ENCODE measurements at places on chromosomes 6 and 20. TPM values are rescaled to one million over a fixed set of nuclear protein-coding genes. Genes with fewer than 3 reads are reported as not detected.

BPIFB4 gene
- 0.62 TPM for total RNA-seq

CFB gene
- total RNA-seq: 7.1 TPM

CDSN gene
- total RNA-seq: not detected

DNAH8 gene
- 3.0 TPM for total RNA-seq

RBM24 gene
- total RNA-seq: 201 TPM

HLA-DQA2 gene
- 0.31 TPM for total RNA-seq

HTR1B gene
- total RNA-seq: not detected

SYTL3 gene
- 9.9 TPM for total RNA-seq

EPHA7 gene
- total RNA-seq: 5.6 TPM

SEMG1 gene
- not detected for total RNA-seq

XPO5 gene
- 22.9 TPM for total RNA-seq

SH3BGRL2 gene
- 30.8 TPM for total RNA-seq

B3GALT4 gene
- 4.6 TPM for total RNA-seq

CD93 gene
- 112 TPM for total RNA-seq

POM121L2 gene
- total RNA-seq: not detected

SS18L1 gene
- 18.9 TPM for total RNA-seq

ZBTB46 gene
- 28.6 TPM for total RNA-seq

C20orf141 gene
- total RNA-seq: not detected

PAK5 gene
- total RNA-seq: 0.10 TPM

SASH1 gene
- 91.9 TPM for total RNA-seq

LEMD2 gene
- total RNA-seq: 37.5 TPM

SLC4A11 gene
- 0.62 TPM for total RNA-seq

C6orf47 gene
- total RNA-seq: 20.8 TPM

SLC22A3 gene
- 41.6 TPM for total RNA-seq

PPARD gene
- 10.6 TPM for total RNA-seq

KIF13A gene
- total RNA-seq: 61.4 TPM

TNNC2 gene
- total RNA-seq: 2,441 TPM

BTN1A1 gene
- not detected for total RNA-seq

Data from tongue (tissue), 3 donors.